ENCODE measurements at places on chromosomes 3 and 15.

- DNase-seq = peak; percentile 21
Observed at GRCh38 chr15:65836665-65837064, 32.6 kb upstream of the RAB11A start.

DNA sequence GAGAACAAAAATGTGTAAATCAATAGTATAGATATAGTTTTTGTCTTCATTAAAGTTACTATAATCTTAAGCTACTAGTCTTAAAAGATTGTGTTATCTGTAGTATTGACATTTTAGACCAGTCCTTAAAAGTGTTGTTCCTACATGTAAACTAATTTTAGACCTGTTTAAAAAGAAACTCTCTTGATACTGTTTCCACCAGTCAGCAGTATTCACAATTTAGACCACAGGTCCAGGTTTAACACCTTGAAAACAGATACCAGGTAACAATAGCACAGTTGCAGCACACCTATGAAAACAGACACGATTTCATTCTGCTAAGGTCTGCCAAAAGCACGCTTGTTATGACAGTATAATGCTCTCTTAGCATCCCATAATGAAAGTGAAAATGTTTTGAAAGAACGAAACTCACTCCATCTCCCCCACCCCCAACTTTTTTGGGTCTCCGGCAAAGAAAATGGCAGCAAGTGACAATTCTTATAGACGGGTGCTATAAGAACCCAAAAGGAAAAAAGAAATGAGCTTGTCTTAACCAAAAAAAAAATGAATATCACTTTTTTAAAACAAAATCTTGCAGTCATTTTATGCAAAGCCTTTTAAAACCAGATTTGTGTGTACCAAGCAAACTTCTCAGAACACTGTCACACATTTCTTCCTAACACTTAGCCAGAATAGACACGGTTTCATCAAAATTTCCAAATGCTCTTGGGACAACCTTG is 1.6 kb downstream of the EIF4E3 start:
- DNase-seq = no peak

DNA sequence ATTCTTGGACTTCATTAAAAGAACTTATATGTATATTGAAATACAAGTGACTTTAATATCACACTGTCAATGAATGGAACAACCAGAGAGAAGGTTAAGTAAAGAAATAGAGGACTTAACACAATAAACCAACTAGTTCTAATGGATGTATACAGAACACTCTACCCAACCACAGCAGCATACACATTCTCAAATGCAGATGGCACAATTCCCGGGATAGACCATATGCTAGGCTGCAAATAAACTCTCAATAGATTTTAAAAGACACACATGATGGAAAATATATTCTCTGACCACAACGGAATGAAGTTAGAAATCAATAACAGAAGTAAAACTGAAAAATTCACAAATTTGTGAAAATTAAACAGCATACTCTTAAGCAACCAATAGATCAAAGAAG is 214.3 kb upstream of the LINGO1 start:
- DNase-seq = no peak

DNA sequence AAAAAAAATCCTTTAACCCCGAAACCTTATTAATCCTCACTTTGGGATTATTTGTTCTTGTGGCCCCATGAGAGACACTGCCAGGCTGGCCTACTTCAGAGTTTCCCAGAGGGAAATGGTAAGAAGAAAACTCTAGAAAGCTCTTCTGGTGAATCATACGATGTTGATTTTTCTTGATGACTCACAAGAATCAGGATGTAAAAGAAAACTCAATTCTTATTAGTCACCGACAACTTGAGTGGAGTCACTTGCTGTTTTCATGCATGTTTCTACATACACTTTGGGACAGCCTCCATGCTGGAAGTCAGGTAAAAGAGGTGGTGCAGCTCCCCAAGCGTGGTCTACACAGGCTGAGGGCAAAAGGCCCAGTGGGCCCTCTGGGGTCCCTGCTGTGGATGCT is 42.8 kb downstream of the MYO5C start:
- DNase-seq = peak; percentile 54

DNA sequence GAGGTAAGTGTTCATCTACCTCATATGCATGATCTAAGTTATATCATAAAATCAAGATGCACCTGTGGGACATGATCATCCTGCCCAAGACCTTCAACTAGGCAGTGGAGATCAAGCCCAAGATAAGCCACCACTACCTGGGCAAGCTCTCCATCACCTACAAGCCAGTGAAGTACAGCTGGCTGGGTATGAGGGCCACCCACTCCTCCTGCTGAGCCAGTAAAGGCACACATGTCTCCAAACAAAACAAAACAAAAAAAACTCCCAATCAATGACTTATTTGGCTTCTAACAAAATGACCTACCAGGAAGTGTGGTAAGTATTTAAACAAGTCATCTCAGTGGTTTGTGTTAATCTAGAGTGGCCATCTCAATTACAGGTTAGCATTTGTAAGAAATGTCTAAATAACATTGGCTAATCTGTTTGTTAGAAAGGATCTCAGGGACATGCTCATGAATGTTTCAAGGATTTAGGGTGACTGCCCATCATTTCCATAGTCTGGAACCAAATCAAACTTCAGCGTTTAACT is 3.1 kb downstream of the PAQR9 start:
- DNase-seq = no peak

GRCh38 chr3:53493963-53494791 is at the start of gene CACNA1D:
TSS of gene CACNA1D (plus strand) at chr3:53494611. CDS start at chr3:53495167, 556 bp downstream.
- DNase-seq = peak; percentile 60

GRCh38 chr3:49222002-49222401 is 50.6 kb downstream of the KLHDC8B start:
- no peak for DNase-seq

GRCh38 chr3:15520804-15521572 is 518 bp downstream of the COLQ start:
- DNase-seq = peak; percentile 72

All from suppressor macrophage (primary cell).